NCI-H748 treated with DMSO at 0.1 percent for 48 hours (cell line): ENCODE measurements at places on chromosomes 7 and 10.

- no peak for DNase-seq
Observed at GRCh38 chr7:158247758-158248487, 339.7 kb downstream of the PTPRN2 start.

DNA sequence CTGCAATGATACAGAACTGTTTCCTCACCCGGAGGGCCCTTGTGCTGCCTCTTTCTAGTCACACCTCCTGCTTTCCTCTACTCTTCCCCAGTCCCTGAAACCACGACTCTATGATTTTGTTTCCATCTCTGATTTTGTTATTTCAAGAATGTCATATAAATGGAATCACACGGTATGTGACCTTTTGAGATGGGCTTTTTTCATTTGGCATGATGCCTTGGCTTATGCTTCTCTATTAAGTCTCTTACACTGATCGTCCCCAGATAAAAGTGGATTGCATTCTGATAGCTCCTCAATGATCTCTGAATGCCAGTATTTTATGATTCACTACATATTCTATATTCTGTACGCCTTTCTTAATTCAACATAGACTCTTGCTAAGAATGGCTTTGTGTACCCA, 78.2 kb downstream of the GALNT11 start:
- no peak for DNase-seq

- peak; percentile 39 for DNase-seq
Observed at GRCh38 chr7:75762350-75762917, 9.6 kb downstream of the CCL26 start.

- DNase-seq: no peak
Observed at GRCh38 chr10:100531761-100532160, 2.1 kb upstream of the NDUFB8 start.

GRCh38 chr7:70572571-70572970, 559.4 kb upstream of the GALNT17 start:
- no peak for DNase-seq

- no peak for DNase-seq
Observed at GRCh38 chr7:69517985-69518704, 80.1 kb upstream of the AUTS2 start.

DNA sequence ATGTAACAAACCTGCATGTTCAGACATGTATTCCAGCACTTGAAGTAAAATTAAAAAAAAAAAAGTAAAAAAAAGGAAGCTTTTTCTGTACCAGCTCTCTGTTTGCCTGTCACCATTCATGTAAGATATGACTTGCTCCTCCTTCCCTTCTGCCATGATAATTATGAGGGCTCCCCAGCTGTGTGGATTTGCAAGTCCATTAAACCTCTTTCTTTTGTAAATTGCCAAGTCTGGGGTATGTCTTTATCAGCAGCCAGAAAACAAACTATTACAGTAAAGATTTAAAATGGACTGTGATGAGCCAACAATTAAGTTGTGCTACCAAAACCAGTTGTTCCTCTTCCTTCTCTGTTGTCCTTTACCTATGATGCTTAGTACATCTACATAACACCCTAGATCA, 619.6 kb downstream of the ARL4A start:
- DNase-seq: no peak

DNA sequence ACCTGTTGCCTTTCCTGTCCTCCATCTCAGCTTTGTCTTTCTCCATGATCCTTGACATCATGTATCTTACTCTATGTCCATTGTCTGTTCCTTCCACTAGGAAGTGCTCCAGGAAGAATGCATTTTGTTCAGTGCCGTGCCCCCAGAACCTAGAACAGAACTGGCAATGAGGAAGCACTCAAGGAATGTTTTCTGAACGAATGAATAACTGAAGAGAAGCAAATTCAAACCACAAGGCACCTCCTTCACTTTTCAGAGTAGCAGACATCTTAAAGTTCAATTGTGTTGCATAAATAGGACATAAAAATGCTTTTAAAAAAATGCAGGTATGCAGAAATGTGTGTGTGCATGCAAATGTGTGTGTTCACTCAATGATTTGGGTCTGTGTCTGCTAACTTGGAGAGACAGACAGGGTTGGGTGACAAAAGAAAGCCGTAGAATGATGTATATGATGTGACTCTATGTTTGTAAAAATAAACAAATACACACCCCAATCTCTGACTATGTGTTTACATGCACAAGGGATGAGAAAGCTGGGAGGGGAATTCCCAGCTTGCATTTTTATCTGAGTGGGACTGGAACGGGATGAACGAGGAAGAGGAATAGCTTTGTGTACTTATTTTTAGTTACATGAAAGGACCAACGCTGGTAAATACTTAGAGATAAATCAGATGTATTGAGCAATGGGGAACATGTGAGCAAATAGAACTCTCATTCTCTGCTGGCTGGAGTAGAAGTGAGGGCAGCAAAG, 237.7 kb downstream of the FANK1 start:
- no peak for DNase-seq

- no peak for DNase-seq
Observed at GRCh38 chr10:112883360-112884178, 66.5 kb upstream of the TCF7L2 start.

DNA sequence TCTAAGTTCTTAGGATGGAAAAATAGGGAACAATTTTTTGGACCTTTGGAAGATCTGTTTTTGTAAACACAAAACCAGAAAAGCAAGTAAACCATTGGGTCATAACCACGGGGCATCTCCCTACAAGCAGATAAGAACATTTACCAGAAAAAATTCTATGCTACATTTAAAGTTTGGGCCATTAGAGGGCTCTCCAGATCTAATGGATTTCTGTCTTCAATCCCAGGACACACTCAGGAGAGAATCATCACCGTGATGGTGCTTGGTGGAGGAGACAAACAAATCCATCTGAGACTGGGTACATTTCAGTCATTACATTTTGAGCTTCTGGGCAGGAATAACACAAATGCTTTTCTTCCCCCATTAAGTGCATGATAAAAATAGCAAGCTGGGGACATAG, 178.4 kb upstream of the TARP start:
- peak; percentile 32 for DNase-seq

GRCh38 chr10:78305311-78305710, 271.6 kb downstream of the RPS24 start:
- no peak for DNase-seq

- DNase-seq: no peak
Observed at GRCh38 chr7:132793474-132793873, 217.2 kb upstream of the PLXNA4 start.

GRCh38 chr7:26397796-26398426, 106.2 kb downstream of the SNX10 start:
- no peak for DNase-seq

DNA sequence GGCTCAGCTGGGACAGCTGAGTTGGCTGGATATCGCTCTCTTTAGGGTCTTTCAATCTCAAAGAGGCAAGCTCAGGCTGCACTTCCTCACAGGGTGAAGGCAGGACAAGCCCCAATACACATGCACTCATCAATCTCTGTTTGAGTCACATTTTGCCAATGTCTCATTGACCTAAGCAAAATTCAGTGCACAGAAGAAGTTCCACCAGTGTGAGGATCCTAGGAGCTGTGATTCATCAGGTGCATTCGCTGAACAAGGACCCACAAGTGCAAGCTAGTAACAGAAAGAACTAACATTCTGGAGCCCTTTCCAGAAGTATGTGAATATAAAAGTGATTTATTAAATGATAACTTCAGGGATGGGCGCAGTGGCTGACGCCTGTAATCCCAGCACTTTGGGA, 477.2 kb downstream of the GPAM start:
- DNase-seq: no peak

- DNase-seq: no peak
Observed at GRCh38 chr7:115208710-115209560, 287.0 kb downstream of the MDFIC start.

- no peak for DNase-seq
Observed at GRCh38 chr10:113945075-113945686, 90.7 kb downstream of the NHLRC2 start.

GRCh38 chr10:1345368-1345767, 289.2 kb downstream of the WDR37 start:
- no peak for DNase-seq

DNA sequence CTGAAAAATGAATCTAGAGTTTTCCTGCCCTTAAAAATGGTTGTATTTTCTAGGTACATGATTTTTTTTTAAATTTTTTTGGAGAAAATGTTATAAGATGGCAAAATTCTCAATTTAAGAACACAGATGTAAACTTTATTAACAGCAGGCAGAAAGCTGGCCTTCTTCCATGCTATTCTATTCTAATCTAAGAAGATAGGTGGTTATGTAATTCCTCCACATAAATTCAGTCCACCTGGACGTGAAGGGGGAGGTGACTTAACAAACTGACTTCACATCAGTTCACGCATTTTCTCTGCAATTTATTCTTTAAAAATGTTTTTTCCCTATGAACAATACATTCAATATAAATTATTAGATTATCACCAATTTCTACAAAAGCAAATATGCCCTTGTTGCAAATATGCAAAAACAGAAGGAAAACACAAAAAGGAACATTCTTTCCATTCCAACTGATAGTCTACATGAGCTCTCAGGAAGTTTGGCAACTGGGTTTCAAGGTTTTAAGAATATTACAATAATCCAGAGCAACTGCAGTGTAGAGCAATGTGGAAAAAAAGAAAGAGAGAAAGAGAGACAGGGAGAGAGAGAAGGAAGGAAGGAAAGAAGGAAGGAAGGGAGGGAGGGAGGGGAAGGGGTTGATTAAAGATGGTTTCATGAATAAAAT, 76.8 kb downstream of the HIBADH start:
- DNase-seq: no peak

- no peak for DNase-seq
Observed at GRCh38 chr10:15068802-15069201, 19.8 kb downstream of the ACBD7 start.

DNA sequence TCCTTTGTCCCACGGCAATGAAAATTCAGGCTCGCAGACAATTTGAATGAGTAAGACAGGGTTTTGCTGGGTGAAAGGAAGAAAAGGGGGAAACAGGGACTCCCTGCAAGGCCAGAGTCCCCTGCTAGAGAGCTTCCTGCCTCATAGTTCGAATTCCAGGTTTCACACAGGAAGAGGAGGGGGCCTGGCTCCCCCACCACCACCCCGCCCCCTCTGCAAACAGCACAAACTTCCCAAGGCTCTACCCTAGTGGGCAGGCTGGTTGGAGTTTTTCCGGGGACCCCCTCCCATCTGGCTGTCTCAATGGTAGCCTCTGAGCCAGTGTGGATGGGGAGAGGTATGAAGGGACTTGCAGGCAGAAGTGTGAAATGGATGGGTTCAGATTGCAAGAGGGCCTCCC, 57.4 kb upstream of the NEBL start:
- DNase-seq: no peak

DNA sequence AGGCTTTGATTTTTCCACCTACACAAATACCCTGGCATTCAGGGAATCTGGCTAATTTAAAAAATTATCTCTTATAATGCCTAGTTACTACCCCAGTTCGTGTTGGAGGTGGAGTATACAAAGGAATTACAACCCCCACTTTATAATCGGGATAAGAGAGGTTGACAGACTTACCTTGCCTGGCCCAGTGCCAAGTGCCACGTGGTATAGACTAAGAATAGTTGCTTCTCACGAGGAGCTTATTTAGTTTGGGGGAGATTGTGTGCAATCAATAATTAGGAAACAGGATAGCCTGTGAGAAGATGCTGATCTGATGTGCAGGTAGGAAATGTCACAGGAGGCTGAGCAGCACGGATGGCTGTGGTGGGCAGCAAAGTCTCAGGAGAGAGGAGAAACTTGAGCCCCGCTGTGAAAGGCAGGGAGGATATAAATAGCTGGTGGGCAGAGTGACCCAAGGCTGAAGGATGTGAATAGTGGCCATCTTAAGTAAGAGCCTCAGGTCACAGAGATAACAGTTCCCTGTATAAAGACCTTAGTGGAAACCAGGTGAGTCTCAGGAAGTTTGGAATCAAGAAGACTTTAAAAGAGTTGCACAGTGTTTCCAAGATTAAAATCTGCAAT, 11.3 kb upstream of the ATXN7L1 start:
- no peak for DNase-seq

- DNase-seq: no peak
Observed at GRCh38 chr7:134891696-134892678, 94.3 kb upstream of the AGBL3 start.

GRCh38 chr10:61471491-61471890, 18.3 kb upstream of the TMEM26 start:
- no peak for DNase-seq

GRCh38 chr7:7859411-7859810, 109.2 kb upstream of the GLCCI1 start:
- DNase-seq: no peak

- no peak for DNase-seq
Observed at GRCh38 chr10:10110844-10111490, 906.7 kb upstream of the CELF2 start.

DNA sequence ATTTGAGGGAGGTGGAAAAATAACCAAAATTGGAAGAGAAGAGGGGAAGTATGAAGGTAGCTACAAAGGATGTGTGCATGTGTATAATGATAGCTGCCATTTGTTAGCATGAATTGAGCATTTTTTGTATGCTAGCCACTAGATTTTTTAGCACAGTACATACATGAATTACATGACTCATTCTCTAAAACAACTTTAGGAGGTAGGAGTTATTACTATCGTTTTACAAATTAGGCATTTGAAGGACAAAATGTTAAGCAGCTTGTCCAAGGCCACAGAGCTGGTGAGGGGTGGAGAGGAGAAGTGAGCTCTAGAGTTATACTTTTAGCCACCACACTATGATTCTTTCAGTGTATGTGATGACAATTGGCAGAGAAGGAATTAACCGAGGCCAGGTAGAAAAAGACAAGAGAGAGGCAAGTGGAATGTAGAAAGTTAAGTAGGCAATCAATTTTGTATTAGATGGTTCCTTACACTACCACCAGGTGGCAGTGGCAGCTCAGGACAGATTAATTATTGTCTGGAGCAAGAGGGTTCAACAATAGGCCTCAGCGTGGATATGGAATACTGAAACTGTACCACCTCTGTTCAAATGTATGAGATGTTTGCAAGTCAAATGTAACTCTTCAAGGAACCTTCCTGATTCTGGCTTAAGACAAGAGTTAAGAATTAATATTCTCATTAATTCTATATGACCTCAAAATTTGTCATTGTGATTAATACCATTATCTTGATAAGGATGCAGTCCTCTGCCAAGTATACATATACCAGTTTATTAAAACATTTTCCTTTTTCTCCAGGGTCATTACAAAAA, 128.0 kb downstream of the MBL2 start:
- DNase-seq: peak; percentile 18
